ENCODE measurements at places on chromosomes 1 and 21. TPM values are rescaled to one million over a fixed set of nuclear protein-coding genes. Genes with fewer than 3 reads are reported as not detected.

DNA sequence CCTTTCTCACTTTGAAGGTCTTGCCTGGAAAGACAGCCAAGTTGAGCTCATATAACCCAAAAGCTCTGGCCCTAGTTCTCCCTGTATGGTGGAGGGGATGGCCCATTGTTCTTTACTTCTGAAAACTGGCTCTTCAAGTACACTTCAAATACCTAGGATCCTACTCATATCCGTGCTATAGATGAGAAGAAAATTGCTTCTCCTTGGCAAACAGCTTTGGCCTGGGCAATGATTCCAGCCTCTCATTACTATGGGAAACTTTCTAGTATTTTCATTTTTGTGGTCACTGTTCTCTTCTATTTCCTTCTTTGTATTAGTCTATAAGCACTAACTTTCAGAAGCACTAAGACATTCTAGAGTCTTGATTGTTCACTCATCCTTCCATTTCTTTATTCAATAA, 53.7 kb downstream of the ZNF697 start:
- no peak for DNase-seq

- DNase-seq = no peak
These were observed 31.5 kb downstream of the TRAPPC10 start for GRCh38 chr21:44043613-44044012.

S1PR1 gene
- total RNA-seq = 140 TPM

GRCh38 chr1:5815716-5816115, 176.5 kb downstream of the NPHP4 start:
- no peak for DNase-seq

DNA sequence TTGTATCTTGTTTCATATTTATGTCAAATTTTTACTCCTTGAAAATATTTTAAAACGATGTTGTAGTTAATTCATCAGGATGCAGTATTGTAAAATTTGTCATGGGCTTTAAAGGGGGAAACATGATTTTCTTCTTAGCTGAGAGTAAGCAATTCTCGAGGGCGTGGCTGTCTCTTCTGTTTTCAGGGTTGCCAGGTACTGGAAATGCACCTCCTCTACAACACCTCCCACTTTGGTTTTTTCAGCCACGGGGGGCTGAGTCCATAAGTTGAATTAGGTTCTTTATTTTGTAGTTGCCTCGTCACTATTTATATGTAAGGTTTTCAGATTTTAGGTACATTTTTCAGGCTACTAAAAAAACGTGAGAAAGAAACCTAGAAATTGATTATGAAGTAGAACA, 64.0 kb downstream of the PRDM2 start:
- no peak for DNase-seq

DNA sequence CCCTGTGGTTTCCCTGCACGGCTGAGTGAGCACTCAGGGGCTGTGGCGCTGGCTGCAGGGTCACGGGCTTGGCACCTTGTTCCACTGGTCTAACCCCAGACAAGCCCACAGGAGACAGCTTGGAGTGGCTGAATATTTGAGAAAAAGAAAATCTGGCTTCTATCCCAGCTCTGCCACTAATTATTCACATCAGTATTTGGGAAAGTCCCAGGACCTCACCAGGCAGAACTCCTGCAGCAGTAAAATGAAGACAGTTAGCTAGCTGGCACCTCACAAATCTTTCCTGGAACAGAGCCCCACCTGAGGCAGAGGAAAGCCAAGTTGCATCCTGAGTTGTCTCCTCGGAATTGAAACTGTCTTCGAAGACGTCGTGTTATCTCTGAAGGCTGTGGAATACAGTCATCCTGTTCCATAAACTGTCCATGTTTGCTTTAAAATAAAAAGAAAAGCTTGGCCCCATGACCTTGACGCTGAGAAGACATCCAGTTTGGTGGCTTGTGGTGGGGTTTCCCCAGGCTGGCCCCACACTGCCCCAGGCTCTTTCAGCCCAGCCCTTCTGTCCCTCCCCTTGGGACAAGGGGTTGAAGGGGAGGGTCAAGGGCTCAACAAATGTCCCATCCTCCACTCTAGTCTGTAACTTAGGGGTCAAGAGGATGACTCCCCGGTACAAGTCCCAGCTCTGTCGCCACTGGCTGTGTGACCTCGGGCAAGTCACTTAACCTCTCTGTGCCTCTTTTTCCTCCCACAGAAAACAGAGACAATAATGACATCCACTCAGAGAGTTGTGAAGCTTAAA, 93.8 kb upstream of the TMPRSS2 start:
- DNase-seq = no peak

OR2L2 gene
- 0.24 TPM for total RNA-seq

MNDA gene
- total RNA-seq = not detected

TFF3 gene
- not detected for total RNA-seq

- no peak for DNase-seq
These were observed 16.5 kb upstream of the TRAPPC10 start for GRCh38 chr21:43995521-43996105.

DNA sequence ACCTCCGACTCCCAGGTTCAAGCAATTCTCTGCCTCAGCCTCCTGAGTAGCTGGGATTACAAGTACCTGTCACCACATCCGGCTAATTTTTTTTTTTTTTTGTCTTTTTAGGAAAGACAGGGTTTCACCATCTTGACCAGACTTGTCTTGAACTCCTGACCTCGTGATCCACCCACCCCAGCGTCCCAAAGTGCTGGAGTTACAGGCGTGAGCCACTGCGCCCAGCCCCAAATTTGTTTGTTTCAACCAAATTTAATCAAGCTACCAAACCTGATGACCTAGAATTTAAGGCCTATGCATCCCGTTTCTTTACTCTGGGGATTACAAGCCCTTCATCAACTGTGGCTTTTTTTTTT, 58.3 kb upstream of the TBX15 start:
- DNase-seq = no peak

RPE65 gene
- not detected for total RNA-seq

MEX3A gene
- total RNA-seq = 0.13 TPM

- DNase-seq = no peak
These were observed 1105.0 kb downstream of the PLA2G4A start for GRCh38 chr1:187933562-187934419.

DNA sequence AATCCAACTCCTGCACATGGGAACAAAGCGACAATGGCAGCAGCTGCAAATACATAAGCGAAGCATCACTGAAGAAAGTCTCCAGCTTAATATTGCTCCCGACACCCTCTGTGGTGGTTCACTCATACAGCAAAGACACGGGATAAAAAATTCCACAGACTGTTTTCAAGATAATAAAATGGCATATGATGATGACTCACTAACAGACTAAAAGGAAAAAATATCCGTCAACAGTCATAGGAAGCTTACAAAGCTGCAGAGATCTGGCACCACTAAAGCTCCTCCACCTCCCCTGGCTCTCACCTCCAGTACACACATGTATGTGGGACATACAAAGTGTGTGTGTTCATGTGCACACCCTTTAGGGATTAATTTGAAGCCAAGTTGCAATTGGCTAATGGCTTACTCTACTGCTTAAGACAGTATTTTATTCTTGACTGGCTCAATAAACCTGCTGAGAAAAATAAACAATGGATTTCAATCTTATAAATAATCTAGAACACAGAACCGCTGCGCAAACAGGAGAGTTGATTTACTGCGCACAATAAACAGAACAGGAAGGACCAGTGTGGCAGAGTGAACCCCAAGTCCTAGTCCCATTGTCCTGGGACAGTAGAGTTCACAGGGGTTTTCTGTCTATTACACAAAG, 94.4 kb downstream of the SLC45A1 start:
- DNase-seq = no peak
